ENCODE measurements at places on chromosomes 2 and 18.
A peak's percentile ranks its signal among the peaks of the same experiment; 100 is the strongest.

DNA sequence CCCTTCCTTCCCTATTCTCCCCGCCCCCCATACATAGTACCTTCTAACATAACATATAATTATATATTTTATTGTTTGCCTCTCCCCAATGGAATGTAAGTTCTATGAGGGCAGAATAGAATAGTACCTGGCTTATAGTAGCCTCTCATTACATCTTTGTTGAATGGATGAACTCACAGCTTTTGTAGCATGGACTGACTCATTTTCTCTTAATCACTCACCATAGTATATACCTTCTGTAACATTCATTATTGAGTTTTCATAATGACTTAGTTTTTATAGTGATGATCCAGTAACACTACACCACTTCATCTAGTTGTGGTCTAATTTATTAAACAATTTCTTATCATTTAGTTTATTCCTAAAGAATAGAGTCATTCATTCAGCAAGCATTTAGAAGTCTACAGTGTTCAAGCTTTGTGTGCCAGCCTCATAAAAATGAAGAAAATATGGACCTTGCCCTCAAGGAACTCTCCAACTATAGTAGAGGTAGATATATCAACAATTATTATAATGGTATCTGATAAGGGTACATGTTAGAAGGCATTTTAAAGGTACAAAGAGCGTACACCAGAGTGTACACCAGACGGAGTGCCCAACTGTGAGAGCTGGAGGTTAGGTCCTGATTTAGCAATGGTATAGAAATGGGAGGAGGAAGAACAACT lies 31.1 kb downstream of the NCOA1 start:
- DNase-seq: no peak

GRCh38 chr2:168245074-168245825 lies 2.1 kb downstream of the STK39 start:
- DNase-seq: peak; percentile 40

GRCh38 chr2:215447673-215448081 lies 11.8 kb upstream of the FN1 start:
- no peak for DNase-seq

DNA sequence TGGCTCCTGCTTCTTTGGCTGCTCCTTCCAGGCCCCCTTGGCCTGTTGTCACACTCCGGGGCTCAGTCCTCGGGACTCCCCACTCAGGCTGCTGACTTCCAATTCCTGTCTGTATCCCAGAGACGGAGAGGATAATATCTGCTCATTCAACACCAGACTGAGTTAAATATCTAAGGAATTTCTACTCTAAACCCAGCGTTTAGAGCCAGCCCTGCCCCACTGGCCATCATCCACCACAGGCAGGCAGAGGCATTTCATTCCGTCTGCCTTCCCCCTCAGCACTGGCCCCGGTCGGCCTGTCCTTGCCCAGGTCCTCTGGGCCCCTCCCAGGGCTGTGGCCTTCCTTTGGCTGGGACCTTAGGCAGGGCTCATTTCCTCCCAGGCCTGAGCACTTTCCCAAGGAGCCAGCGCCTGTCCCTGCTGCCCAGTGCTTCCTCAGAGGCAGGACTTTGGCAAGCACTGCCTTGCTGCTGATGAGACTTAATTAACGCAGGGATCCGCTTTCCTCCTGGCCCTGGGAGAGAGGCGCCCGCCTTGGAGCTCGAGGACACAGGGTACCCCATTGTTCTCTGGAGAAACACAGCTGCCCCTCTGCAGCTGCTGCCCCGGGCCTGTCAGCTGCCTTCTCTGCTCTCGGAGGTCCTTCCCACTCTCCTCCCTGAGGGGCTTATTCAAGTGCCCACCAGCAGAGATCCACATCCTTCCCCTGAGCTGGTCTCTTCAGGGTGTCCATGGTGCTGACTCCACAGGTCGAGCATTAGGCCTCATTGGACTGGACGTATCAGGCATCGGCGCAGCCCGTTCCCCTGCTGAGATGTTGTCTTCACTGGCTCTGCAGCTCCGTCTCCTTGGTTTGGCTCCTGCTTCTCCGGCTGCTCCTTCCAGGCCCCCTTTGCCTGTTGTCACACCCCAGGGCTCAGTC lies 42.8 kb downstream of the ATOH8 start:
- DNase-seq: peak; percentile 43

- DNase-seq: no peak
Measured at GRCh38 chr2:3493615-3494007, 25.7 kb downstream of the ADI1 start.

DNA sequence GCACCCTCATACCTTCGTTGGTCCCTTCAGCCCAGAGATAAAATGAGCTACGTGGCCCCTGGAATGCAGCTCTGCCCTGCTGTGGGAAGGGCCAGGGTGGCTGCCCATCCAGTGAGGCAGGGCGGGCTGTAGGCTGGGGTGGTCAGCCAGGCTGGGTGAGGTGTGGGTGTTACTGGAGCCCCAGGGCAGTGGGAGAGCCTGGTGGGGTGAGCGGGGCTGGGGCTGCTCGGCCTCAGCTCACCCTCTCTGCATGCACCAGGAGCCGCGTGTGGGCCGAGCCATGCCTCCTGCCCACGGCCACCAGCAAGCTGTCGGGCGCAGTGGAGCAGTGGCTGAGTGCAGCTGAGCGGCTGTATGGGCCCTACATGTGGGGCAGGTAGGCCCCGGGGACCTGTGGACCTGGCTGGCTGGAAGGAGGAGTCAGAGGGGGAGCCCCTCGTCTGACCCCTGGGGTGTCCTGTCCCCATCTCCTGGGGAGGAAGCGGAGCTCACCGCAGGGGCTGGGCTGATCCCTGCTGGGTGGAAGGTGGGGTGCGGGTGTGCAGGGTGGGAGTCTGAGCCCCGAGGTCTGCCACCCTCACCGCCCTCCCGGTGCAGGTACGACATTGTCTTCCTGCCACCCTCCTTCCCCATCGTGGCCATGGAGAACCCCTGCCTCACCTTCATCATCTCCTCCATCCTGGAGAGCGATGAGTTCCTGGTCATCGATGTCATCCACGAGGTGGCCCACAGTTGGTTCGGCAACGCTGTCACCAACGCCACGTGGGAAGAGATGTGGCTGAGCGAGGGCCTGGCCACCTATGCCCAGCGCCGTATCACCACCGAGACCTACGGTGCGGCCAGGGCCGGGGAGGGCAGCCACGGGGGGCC lies 5.5 kb downstream of the RNPEPL1 start:
- no peak for DNase-seq

GRCh38 chr18:13320891-13321425 lies 102.4 kb downstream of the LDLRAD4 start:
- DNase-seq: no peak

DNA sequence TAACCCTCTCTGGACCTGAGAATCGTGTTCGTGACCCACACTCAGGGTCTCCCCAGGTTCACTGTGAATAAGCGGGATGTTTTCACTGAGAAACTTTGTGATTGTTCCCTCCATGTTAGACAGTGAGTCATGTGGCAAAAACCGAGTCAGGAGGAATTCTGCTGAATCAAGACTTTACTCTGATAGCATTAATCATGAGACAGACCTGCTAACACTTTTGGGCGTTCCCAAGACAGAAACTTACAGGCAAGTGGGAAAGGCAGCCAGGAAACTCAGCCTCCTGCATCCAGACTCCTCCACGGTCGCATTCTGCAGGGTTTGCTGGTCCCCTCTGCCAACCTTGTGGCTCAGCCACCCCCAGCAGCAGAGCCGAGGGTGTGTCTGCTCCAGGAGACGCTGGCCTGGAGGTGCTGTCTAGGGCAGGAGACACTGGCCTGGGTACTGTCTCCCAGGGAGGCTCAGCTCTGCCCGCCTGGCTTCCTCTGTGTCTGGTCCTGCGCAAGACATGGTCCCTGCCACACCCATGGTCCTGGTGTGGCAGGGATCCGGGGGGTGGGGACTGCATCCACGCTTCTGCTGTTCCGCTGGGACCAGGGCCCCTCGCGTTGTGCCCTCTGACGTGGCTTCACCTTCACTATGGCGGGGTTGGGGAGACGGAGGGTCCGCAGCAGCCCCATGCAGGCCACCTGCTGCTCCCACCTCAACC lies 177.4 kb downstream of the TWIST2 start:
- DNase-seq: no peak

DNA sequence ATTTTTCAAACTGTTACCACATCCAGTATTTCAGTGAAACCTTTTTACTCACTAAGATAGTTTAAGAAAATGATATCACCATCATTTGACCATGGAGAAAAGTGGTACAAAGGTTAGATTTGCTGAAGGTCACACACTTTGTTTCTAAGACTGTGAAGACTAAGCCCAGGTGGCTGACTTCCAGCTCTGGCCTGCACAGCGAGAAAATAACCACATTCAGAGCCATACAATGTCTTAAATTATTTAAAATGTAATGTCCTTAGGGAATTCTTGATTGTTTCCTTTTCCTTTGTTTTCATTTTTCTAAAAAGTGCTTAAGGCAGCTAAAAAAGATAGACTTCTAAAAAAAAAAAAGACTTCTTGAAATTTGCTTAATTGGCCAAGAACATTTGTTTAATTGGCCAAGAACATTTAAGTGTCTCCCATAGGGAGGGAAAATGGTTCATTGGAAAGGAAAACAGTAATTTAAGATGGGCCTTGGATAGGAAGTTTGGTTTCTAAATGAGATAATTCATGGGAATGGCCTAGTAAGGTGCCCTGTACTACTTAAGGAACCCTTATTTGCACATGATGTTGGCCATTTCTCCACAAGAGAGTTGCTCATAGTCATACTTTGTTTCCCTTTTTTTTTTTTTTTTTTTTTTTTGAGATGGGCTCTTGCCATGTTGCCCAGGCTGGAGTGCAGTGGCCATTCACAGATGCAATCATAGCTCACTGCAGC lies 45.2 kb downstream of the CYP1B1 start:
- no peak for DNase-seq

DNA sequence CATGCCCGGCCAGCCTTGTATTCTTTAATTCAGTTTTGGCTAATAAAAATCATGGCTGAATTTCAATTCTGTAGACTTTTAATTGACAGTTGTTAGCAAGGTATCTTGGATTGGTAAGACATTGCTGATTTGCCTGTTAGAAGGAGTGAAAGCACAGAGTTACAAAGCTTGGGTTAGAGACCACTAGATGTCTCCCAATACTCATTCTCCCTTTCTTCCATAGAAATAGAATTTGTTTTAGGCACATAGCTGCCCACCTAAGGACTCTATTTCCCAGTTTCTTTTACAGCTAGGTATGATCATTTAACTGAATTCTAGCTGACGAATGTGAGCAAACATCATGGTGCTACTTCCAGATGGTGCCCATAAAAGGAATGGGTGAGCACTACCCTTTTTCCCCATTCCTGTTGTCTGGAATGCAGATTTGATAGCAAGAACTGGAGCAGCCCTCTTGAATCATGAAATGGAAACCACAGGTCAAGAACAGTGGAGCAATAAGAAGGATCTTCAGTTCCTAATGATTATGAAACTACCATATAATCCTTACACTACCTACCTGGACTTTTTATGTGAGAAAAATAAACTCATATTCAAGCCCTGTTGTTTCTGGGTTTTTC lies 17.5 kb downstream of the PECR start:
- DNase-seq: no peak

DNA sequence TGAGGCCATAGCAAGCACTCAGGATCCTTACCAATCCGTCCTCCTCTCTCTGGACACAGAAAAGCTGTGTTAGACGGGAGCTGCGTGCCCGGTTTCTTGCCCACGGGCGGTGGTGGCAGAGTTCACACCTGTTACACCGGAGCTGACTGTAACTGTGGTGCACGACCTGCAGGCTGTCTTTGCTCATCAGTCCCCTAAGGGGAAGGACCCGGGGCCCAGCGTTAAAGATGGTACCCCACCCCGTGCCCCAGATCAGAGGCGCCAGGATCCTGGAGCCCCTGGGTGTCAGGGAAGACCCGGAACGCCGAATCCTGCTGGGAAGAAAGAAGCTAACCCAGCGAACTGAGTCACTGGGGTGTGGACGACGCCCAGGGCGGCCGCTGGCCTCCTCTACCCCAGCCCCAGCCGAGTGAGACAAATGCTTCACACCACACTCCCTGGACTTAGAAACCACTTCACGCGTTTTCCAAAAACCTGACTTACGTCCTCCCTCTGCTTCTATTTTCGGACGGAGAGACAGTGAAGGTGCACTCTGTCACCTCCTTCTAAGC lies 293.6 kb upstream of the SALL3 start:
- DNase-seq: no peak

DNA sequence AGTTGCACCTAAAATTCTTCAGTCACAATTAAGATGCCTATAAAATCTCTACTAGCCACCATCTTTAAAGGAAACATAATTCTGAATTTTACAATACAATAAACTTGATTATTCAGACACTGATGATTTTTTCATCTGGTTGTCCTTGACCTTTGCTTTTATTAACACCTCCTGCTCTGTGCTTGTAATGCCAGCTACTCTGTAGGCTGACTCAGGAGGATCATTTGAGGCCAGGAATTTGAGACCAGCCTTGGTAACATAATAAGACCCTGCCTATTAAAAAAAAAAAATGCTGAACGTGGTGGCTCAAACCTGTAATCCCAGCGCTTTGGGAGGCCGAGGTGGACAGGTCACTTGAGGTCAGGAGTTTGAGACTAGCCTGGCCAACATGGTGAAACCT lies 38.3 kb downstream of the HAT1 start:
- DNase-seq: no peak

DNA sequence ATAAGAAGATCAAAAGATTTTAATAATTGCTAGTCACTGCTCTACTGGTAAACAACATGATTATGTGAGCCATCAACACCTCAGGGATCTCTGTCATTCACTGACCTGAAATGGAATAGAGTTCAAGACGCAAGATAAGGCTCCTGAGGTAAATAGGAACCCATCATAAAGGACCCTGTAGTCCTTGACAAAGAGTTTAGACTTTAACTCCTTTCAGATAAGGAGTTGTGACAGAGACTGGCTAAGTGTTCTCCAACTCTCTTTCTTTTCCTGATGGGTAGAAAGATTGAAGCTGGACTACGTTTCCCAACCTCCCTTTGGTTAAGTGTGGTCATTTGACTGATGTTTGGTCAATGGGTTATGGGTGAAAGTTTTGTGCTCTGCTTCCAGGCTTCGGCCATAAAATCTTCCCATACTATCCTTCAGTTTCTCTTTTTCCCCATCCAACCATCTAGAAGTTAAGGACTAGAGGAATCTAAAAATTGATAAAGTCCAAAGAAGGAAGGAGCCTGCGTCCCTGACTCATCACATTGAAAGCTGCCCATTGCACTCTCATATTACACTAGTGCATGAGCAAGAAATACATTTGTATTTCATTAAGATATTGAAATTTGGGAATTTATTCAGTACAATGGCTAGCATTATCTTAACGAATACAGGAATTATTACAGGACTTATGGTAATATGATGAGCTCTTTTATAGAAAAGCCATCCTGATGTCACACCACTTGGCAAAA lies 293.7 kb upstream of the ACVR2A start:
- no peak for DNase-seq

- DNase-seq: no peak
Measured at GRCh38 chr18:37441821-37442220, 123.8 kb downstream of the CELF4 start.

DNA sequence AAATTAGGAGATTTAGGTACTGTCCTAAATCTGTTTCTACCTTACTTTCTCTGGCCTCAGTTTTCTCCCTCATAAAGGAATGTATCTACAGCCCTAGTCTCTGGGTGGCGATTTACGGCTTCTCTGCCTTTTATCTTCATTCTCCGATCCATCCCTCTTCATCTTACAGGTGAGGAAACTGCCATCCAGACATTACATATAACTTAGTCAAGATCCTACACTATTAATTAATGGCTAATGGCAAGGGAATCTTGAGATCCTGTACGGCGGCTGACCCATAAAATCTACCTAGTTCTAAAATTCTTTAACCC lies 386 bp upstream of the YIPF4 start:
- DNase-seq: no peak

GRCh38 chr2:67790622-67791021 lies 272.2 kb downstream of the C1D start:
- DNase-seq: no peak

- DNase-seq: no peak
Measured at GRCh38 chr18:10010611-10011015, 96.8 kb downstream of the VAPA start.

- DNase-seq: no peak
Measured at GRCh38 chr2:22946553-22946952, 438.4 kb upstream of the KLHL29 start.
